ENCODE measurements at places on chromosomes 5 and 9. TPM values are rescaled to one million over a fixed set of nuclear protein-coding genes. Genes with fewer than 3 reads are reported as not detected.

The DBH gene
- not detected for polyA plus RNA-seq

The IRX2 gene
- not detected for polyA plus RNA-seq

The SLC24A2 gene
- 0.01 TPM for polyA plus RNA-seq

The PIP5K1B gene
- polyA plus RNA-seq, result 0.70 TPM

The LOX gene
- polyA plus RNA-seq, result 0.68 TPM

The DMGDH gene
- polyA plus RNA-seq, result 0.80 TPM

The CAMK4 gene
- polyA plus RNA-seq, result 1.00 TPM

The MIER3 gene
- polyA plus RNA-seq, result 4.8 TPM

The ASPN gene
- 0.82 TPM for polyA plus RNA-seq

The SETX gene
- 20.4 TPM for polyA plus RNA-seq

The OTP gene
- not detected for polyA plus RNA-seq

The PCDHA9 gene
- 0.01 TPM for polyA plus RNA-seq

The BTNL8 gene
- not detected for polyA plus RNA-seq

Data from psoas muscle (tissue), 8 donors.